ENCODE measurements at places on chromosomes 12 and 14.

GRCh38 chr14:49904270-49904669 is 11.4 kb downstream of the ARF6 start:
- DNase-seq, result no peak

GRCh38 chr14:65478017-65478416 is 65.5 kb downstream of the FUT8 start:
- DNase-seq, result no peak

DNA sequence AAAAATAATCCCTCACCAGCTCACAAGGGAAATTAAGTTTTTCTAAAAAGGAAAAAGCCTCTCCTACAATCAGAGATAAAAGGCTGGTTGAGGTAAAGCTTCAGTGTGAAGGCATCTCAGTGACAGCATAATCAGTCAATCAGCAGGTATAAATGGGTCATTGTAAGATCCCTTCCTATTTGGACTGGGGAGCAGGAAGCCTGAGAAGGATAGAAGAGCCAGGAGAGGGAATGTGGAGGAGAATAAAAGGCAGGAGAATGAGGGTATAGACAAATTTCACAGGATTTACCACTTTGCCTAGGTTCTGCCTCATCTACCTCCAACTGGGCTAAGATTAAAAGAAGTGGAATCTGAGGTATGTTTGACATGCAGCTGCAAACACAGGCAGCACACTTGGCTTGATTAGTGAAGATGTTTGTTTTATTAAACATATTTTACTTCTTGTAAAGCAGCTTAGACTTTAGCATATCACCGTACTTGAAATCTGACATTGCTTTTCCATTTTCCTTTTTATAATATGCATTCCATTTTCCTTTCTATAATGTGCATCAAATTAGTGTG is 479.1 kb upstream of the USP15 start:
- DNase-seq, result no peak

DNA sequence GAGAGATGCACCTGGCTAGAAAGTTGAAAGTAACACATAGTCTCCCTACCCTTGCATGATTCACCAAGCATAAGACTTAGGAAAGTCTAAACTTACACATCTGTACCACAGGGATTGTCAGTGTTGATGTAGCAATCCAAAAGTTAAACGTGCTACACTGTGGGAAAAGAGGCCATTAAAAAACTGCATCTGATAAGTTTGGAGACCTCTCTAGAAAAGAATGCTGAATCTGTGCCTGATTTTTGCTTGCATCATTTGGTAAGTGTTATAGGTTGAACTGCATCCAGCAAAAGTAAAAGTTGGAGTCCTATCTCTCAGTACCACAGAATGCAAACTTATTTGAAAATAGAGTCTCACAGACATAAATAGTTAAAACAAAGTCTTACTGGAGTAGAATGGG is 126.6 kb downstream of the SLC6A15 start:
- DNase-seq, result no peak

GRCh38 chr12:40565029-40565633 is 127.1 kb upstream of the CNTN1 start:
- no peak for DNase-seq
